ENCODE measurements at places on chromosomes 11 and 22.

- DNase-seq, result no peak
These were observed 614 bp upstream of the ASCL2 start for GRCh38 chr11:2271077-2271326.

- DNase-seq, result no peak
These were observed 359.3 kb downstream of the TENM4 start for GRCh38 chr11:79081471-79082031.

- no peak for DNase-seq
These were observed 56.8 kb downstream of the RPUSD4 start for GRCh38 chr11:126154691-126155090.

GRCh38 chr11:20775331-20775730 lies 105.9 kb downstream of the NELL1 start:
- no peak for DNase-seq

GRCh38 chr11:44305026-44305469 lies 4.9 kb downstream of the ALX4 start:
- no peak for DNase-seq

DNA sequence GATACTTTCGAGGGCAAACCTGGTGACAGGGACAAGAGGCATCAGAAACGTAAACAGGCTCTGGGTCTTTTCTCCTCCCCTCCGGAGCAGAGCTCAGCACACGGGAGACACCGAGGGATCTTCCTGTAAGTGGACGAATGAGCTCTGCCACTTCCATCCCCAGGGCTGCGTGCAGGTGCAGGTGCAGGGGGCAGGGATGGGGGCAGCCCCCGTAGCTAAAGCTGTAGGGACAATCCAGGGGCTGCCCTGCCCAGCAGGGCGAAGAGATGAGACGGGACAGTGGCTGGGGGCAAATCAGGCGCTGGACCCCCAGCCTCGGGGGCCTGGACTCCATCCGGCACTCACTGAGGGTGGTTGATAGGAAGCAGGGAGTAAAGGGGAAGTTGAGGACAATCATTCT lies 505.4 kb downstream of the BRD1 start:
- no peak for DNase-seq

- no peak for DNase-seq
These were observed 72.2 kb downstream of the CWF19L2 start for GRCh38 chr11:107385361-107385981.

GRCh38 chr11:64947208-64947814 lies 11.6 kb upstream of the GPHA2 start:
- no peak for DNase-seq

DNA sequence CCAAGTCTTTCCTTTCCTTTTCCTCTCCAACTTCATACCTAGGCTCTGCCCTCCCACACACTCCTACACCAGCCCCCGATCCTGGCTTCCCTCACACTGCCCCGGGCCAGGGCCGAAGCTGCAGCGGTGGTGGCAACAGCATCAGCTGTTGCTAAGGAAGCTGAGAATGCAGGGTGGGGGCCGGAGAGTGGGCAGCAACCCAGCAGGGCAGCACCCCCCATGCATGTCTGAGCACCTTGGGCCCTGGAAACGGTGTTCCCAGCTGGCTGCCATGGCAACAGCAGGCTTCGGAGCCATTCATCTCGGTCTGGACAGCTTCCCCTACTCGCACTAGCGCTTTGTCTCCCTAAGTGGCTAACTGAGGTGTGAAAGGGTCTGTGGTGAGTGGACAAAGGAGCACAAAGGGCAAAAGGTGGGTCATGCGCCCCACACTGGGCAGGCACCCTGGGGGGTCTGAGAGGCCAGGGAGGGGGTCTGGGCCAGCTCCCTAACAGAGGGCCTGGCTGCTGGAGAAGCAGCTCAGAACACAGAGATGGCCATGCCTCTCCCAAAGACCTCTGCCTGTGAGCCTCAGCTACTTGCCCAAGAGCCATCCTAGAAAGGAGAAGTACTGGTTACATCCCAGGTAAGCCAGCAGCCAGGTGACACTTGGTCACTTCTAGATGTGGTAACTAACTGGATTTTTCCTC lies 42.1 kb upstream of the JAM3 start:
- DNase-seq, result no peak

DNA sequence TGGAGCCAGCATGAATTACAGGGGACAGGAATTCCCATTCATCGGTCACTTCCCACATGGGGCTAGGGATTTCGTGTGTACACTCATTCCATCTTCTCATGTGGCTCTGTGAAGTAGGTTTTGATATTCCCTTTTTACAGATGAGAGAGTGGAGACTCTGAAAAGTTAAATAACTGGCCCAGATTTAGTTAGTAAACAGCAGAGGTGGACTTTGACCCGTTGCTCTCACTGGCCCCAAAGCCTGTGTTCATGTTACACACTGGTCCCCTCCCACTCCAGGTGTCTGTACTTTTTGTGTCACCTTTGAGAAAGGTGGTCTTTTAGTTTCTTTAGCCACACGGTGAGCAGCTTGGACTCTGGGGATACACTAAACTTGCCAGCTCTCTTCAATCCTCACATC lies 108.5 kb downstream of the MICAL2 start:
- no peak for DNase-seq
